ENCODE measurements at places on chromosomes 2 and 18. TPM values are rescaled to one million over a fixed set of nuclear protein-coding genes. Genes with fewer than 3 reads are reported as not detected.

Gene SIX2
- 11.6 TPM for total RNA-seq

Gene RFTN2
- 0.14 TPM for total RNA-seq

Gene LYPD1
- total RNA-seq = 0.14 TPM

Gene KDSR
- total RNA-seq = 26.0 TPM

Gene OR6B2
- not detected for total RNA-seq

Gene ONECUT2
- total RNA-seq = under 0.01 TPM

Gene ZSCAN30
- 14.8 TPM for total RNA-seq

Gene HAAO
- 0.50 TPM for total RNA-seq

Gene DHRS9
- 15.0 TPM for total RNA-seq

Gene C2orf66
- 0.93 TPM for total RNA-seq

Data from nasal cavity respiratory epithelium epithelial cell of viscerocranial mucosa (primary cell).